ENCODE measurements at places on chromosomes 6 and 20.

DNA sequence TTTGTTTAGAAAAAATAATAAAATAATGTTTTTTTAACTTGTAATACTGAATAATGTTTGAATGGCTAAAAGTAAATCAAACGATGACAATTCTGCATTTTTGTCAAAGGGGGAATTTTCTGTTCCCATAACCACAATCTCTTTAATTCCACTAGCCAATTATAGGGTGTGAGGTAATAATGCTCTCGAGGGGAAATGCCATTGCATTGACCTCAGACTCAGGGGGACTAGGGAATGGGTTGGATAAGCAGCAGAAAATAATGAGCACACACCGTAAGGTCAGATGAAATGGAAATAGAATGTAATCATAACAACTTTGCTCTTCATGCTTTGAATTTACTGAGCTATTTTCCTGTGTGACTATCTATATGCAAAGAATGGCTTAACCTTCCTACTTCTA is 584.7 kb downstream of the RFPL4B start:
- DNase-seq = no peak

DNA sequence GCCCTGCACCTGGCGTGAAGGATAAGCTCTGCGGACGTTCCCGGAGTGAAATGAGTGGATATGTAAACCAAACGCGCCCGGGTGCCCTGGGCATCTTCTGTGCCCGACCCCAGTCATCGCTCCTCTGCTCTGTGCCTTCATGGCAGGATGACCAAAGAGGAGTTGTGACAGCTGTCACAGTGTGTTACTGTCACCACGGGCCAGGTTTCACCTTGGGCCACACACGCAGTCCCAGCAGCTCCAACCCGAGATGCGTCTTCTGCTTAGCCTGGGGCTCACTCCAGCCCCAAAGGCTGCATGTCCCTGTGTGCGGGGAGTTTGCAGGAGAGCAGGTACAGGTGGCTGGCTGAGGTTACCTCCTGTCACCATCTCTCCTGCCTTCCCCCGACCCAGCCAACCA is 311.6 kb downstream of the BMP7 start:
- DNase-seq = no peak

DNA sequence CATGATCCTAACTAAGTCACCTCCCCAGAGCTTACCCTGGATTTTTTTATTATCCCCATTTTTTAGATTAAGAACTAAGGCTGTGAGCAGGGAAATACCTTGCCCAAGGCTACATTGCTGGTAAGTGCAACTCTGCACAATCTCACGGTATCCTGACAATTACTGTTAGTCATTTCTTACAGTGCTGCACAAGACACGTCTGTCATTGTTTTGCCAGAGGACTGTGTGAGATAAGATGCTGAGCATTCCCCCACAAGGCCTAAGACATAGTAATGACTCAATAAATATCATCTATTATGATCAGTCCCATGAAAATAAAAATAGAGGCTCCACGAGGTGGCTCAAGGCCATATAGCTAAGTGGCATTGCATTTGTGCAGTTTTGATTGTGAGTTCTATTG is 21.0 kb downstream of the PFDN4 start:
- DNase-seq = no peak

DNA sequence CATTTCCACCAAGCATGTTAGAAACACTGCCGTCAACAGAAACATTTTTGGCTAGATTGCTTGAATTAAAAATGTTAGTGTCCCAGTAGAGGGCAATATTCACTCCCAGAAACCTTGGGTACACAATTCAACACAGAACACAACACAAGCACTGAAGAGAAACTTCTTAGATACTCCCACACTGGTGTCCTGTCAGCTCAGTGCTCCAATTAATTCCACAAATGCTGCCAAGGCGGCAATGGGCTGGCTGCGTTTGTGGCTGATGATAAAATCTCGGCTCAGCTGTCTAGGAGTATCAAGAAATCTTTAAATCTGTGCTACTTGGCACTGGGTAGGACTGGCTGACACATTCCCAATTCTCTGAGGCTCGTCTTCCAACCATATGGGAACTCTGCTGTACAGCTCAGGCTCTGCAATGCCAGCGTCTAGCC is 39.3 kb downstream of the BEND3 start:
- DNase-seq = no peak

GRCh38 chr20:61166324-61166723 is 85.7 kb upstream of the CDH4 start:
- no peak for DNase-seq

GRCh38 chr20:15296422-15296821 is 959.0 kb upstream of the FLRT3 start:
- DNase-seq = no peak

DNA sequence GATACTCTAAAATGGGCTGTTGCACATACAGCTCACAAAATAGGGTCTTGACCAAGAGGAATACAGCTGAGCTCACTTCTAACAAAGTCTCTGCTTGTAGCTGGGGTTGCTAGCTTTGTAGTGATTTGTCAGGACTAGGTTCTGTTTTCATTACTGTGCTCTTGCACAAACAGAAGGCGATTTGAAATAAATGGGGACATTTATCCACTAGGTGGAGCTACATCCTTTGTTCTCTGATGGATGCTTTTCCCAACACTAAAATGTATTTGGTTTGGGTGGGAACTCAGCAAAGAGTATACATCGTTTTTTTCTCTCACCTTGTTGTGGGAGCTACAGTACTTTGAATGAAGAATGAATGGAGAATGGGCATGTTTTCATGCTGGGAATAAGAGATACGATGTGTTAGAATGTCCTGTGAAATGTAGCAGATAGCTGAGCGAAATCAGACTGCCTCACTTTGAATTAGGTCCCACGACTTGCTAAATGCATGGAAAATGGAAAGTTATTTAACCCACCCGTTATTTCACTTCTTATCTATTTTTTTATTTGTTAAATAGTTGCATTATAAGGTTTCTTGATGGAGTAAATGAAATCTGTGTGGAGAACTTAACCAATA is 494.7 kb upstream of the MAP3K7 start:
- no peak for DNase-seq

- no peak for DNase-seq
Measured at GRCh38 chr6:753486-753885, 60.5 kb upstream of the EXOC2 start.

GRCh38 chr20:50904067-50904570 is 27.1 kb downstream of the ADNP start:
- no peak for DNase-seq

- no peak for DNase-seq
Measured at GRCh38 chr6:133499662-133500061, 258.5 kb downstream of the EYA4 start.

- no peak for DNase-seq
Measured at GRCh38 chr6:98724537-98724936, 109.8 kb upstream of the POU3F2 start.

DNA sequence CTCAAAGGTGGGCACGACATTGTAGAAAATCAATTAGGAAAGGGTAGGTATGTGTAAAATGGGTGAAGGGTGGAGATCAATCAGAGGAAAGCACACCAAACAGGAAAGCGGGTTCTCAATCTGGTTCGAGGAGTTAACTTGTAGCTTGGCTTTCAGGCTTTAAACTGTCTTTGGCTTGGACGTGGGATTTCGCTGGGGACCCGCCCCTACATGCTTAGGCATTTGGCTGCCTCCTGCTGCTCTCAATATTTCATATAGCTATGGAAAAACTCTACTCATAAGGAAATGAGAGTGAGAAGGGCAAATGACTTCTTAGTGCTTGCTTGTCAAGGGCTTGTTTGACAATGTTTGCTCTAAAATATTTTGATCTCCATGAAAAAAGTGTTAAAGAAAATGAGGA is 38.1 kb upstream of the PDE7B start:
- no peak for DNase-seq

DNA sequence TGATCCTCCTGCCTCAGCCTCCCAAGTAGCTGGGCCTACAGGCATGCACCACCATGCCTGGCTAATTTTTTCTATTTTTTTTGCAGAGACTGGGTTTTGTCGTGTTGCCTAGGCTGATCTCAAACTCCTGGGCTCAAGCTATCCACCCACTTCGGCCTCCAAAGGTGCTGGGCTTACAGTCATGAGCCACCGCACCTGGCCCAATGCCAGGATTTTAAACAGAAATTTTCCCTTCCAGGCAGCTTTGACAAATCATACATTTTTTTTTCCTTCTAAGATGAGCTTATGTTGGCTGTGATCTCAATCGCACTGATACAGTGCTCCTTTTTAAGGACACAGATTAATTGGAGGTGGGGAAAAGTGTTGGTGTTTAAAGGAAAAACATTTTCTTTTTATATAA is 73.2 kb upstream of the CD2AP start:
- no peak for DNase-seq

DNA sequence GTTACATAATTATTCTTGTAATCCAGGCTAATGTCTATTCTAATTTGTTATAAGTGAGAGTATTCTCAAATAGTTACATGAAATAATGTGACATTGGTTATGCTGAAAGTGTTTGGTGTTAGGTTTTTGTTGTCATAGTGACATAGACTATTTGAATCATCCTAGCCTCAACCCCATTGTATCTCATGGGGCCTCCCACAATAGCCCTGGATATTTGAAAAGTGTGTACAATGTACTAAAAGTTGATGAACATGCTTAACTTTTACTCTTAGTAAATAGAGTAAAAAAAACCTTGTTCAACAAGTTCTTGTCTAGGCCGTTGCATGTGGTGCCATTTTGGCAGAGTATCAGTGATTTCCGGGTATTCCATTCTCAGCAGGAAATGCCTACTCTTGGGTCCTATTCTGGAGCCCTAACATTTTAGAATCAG is 83.0 kb downstream of the RTN4IP1 start:
- no peak for DNase-seq

GRCh38 chr6:7087066-7087465 is 20.7 kb upstream of the RREB1 start:
- no peak for DNase-seq

- peak; percentile 22 for DNase-seq
Measured at GRCh38 chr6:138509371-138509770, 10.1 kb upstream of the NHSL1 start.

- DNase-seq = no peak
Measured at GRCh38 chr20:49030954-49031619, 15.0 kb upstream of the CSE1L start.

- no peak for DNase-seq
Measured at GRCh38 chr20:44702776-44703175, 12.4 kb upstream of the CCN5 start.

DNA sequence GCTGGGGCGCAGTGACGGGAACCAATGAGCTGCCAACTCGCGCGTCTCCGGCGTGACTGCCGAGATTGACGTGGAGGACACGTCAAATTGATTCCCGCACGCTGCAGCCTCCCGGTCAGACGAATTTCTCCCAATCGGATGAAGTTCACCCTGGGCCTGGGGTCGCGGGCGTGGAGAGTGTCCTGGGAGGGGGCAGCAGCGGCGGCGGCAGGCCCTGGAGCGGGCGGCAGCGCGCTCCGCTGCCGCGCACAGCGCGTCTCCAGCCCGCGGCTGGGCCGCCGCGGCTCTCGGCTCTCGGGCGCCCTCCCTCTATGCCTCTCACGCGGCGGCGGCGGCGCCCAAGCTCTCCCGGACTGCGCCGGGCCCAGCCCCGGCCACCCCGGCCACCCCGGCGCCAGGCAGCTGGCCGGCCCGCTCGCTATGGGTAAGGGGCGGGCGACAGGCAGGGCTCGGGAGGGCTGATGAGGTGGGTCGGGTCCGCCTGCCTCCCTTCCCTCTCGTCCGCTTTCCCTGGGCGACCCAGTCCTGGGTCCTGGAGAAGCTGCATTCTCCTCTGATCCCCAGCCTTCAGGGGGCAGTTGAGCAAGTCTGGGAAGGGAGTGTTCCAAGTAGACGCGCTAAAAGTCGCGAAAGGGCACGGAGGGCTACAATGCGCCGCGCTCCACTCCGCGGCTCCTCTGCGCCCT is at the start of gene PAX1:
TSS of gene PAX1 (plus strand) at position 90 of the 686 bp plus-strand sequence. CDS start at position 139, 49 bp downstream.
- no peak for DNase-seq

GRCh38 chr6:89970609-89971337 is 76.5 kb downstream of the GJA10 start:
- peak; percentile 37 for DNase-seq

GRCh38 chr6:56497691-56498090 is 145.0 kb downstream of the DST start:
- DNase-seq = no peak

GRCh38 chr6:113994934-113995342 is 24.0 kb upstream of the HDAC2 start:
- peak; percentile 18 for DNase-seq

DNA sequence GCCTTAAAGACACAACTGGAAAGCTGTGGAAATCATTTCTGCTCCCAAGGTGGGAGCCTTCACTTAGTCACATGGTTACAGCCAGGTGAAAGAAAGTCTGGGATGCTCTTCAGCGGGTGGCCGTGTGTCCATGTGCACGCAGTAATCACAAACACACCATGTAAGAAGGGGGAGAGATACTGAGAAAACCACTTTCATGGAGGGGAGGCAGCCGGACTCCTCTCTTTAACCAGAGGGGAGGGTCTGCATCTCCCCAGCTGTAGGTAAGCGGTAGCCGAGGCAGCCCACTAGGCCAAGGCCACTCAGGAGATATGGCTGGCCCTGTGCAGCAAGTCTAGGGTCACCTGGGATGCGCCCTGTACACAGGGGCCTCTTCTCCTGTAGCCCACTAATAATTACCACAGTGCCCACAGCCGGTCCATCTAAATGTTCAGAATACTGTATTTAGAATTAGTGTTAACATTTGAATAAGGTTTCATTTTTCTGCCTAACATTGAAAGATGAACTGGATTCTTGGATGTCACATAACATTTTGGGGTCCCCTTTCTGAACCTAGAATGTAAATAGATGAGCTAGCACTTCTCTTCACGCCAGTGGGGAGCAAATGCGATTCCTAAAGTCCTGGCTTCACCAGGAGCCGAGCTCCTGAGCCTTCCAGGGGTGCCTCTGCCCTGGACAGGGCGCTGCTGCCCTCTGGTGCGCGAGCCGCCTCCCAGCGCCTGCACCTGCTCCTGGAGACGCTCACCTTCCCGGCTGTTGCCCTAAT is 15.9 kb downstream of the GPR31 start:
- peak; percentile 77 for DNase-seq

- no peak for DNase-seq
Measured at GRCh38 chr20:50898475-50898874, 32.8 kb downstream of the ADNP start.

DNA sequence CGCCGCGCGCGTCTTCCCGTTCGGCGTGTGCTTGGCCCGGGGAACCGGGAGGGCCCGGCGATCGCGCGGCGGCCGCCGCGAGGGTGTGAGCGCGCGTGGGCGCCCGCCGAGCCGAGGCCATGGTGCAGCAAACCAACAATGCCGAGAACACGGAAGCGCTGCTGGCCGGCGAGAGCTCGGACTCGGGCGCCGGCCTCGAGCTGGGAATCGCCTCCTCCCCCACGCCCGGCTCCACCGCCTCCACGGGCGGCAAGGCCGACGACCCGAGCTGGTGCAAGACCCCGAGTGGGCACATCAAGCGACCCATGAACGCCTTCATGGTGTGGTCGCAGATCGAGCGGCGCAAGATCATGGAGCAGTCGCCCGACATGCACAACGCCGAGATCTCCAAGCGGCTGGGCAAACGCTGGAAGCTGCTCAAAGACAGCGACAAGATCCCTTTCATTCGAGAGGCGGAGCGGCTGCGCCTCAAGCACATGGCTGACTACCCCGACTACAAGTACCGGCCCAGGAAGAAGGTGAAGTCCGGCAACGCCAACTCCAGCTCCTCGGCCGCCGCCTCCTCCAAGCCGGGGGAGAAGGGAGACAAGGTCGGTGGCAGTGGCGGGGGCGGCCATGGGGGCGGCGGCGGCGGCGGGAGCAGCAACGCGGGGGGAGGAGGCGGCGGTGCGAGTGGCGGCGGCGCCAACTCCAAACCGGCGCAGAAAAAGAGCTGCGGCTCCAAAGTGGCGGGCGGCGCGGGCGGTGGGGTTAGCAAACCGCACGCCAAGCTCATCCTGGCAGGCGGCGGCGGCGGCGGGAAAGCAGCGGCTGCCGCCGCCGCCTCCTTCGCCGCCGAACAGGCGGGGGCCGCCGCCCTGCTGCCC is 1.1 kb downstream of the SOX4 start:
- peak; percentile 55 for DNase-seq
